ENCODE measurements at places on chromosomes 11 and 22. TPM values are rescaled to one million over a fixed set of nuclear protein-coding genes. Genes with fewer than 3 reads are reported as not detected.

OR8G1 gene
- not detected for total RNA-seq

NAALADL1 gene
- 12.4 TPM for total RNA-seq

MS4A3 gene
- total RNA-seq, result not detected

HSPB2 gene
- not detected for total RNA-seq

PLAAT5 gene
- total RNA-seq, result not detected

CHKB gene
- 117 TPM for total RNA-seq

CRYBA4 gene
- not detected for total RNA-seq

TIMP3 gene
- total RNA-seq, result not detected

RFPL1 gene
- total RNA-seq, result not detected

RIN1 gene
- 3.6 TPM for total RNA-seq

LRRC10B gene
- total RNA-seq, result not detected

F2 gene
- total RNA-seq, result not detected

USH1C gene
- not detected for total RNA-seq

TMEM45B gene
- total RNA-seq, result 3.9 TPM

MN1 gene
- total RNA-seq, result 0.46 TPM

OR51A2 gene
- not detected for total RNA-seq

HORMAD2 gene
- not detected for total RNA-seq

Measured in activated naive CD4-positive, alpha-beta T cell treated with anti-CD3 and anti-CD28 coated beads, Interleukin-2, amount 10 ng/mL, durations not matched to agents 5 hours and 36 hours (primary cell).